HFFc6 (cell line): ENCODE measurements at places on chromosomes 5 and 9. TPM values are rescaled to one million over a fixed set of nuclear protein-coding genes. Genes with fewer than 3 reads are reported as not detected.

AGXT2 gene
- total RNA-seq: not detected in 3 replicates

PDE6A gene
- total RNA-seq: not detected in 3 replicates

RASGRF2 gene
- 0.16 and 0.97 TPM in 2 replicates for total RNA-seq

SPAG8 gene
- 1.1 to 1.3 TPM (median 1.2 TPM) in 3 replicates for total RNA-seq

PTPDC1 gene
- total RNA-seq: 1.9 to 2.9 TPM (median 2.5 TPM) in 3 replicates

PFN3 gene
- not detected in 3 replicates for total RNA-seq

HTR1A gene
- not detected in 2 replicates for total RNA-seq

DNA sequence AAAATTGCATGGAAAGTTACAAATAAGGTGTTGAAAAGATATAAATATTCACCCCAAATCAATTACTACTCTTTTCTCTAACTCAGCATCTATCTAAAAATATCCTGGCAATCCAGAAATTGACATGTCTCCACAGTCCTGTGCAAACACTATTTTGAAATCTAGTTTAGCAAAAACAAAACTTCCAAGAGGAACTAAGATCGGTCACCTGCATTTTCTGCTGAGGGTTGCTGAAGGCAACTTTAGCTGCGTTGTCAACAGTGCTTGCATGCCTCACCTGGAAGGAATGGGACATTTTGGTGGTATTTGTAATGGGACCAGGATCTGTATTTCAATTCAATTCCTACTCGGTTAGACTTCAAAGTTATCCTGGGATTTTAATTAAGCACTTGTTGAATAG is 398.3 kb downstream of the NTRK2 start:
- no peaks in the 10 kb centered on the region; the same call in 1 of the 2 replicates for H3K27me3 ChIP-seq
- no peaks in the 10 kb centered on the region; the same call in 1 of the 2 replicates for H3K36me3 ChIP-seq
- no peak overlapping the region for H3K4me3 ChIP-seq
- no peak overlapping the region for H3K27ac ChIP-seq

DNA sequence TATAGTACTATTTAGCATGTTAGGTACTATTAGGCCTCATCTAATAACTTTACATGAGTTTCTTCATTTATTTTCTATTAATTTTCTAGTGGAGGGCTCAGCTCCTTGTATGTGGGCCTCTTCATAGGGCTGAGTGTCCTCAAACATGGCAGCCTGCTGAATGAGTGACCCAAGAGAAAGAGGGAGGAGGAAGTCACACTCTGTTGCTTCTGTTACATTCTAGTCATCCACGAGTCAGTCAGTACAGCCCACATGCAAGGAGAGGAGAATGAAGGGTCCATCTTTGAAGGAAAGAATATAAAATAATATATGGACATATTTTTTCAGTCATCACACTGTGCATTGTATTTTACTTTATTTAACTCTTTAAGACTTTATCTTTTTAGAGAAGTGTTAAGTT is 66.6 kb upstream of the NR3C1 start:
- H3K27ac ChIP-seq: peak overlapping the region; percentile 94; the same call in 1 of the 2 replicates
- peaks cover 5% of the 10 kb centered on the region; the same call in 1 of the 2 replicates for H3K36me3 ChIP-seq
- DNase-seq: no peak
- peaks cover 37% of the 10 kb centered on the region for H3K4me1 ChIP-seq

GRCh38 chr9:122754825-122755224 is 12.7 kb downstream of the OR1L6 start:
- no peak overlapping the region for H3K4me3 ChIP-seq
- no peaks in the 10 kb centered on the region for H3K4me1 ChIP-seq
- H3K27ac ChIP-seq: no peak overlapping the region
- no peaks in the 10 kb centered on the region for H3K36me3 ChIP-seq

- H3K36me3 ChIP-seq: peaks cover 4% of the 10 kb centered on the region
- H3K27me3 ChIP-seq: no peaks in the 10 kb centered on the region
- DNase-seq: no peak
- H3K4me1 ChIP-seq: peaks cover 30% of the 10 kb centered on the region
Measured at GRCh38 chr5:88875341-88876234, 7.4 kb downstream of the MEF2C start.

DNA sequence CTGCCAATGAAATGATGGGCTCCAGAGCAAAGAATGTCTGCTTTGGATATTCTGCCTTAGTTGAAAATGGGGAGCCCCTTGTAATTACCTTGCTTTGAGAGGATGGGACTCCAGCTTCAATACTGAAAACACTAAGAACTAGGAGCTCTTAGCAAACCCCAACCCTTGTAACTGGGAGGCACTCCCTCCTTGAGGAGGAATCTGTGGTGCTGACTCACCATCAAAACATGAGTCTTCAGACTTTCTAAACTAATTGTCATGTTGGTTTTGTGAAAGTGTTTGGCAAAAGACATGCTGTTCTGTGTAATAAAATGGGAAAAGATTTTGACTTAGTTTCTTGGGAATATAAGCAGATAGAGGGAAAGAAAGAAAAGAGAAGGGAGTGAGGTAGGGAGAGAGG is 91.9 kb upstream of the PTPRD start:
- DNase-seq: no peak
- no peak overlapping the region for H3K27ac ChIP-seq
- no peaks in the 10 kb centered on the region; the same call in 1 of the 2 replicates for H3K27me3 ChIP-seq
- H3K4me1 ChIP-seq: no peaks in the 10 kb centered on the region
- H3K36me3 ChIP-seq: no peaks in the 10 kb centered on the region

- peaks cover 7% of the 10 kb centered on the region for H3K27me3 ChIP-seq
- H3K4me3 ChIP-seq: no peak overlapping the region
- H3K36me3 ChIP-seq: no peaks in the 10 kb centered on the region
- DNase-seq: no peak
- H3K27ac ChIP-seq: no peak overlapping the region
- H3K4me1 ChIP-seq: no peaks in the 10 kb centered on the region; the same call in 1 of the 2 replicates
Measured at GRCh38 chr5:157232706-157233105, 33.2 kb upstream of the CYFIP2 start.

DNA sequence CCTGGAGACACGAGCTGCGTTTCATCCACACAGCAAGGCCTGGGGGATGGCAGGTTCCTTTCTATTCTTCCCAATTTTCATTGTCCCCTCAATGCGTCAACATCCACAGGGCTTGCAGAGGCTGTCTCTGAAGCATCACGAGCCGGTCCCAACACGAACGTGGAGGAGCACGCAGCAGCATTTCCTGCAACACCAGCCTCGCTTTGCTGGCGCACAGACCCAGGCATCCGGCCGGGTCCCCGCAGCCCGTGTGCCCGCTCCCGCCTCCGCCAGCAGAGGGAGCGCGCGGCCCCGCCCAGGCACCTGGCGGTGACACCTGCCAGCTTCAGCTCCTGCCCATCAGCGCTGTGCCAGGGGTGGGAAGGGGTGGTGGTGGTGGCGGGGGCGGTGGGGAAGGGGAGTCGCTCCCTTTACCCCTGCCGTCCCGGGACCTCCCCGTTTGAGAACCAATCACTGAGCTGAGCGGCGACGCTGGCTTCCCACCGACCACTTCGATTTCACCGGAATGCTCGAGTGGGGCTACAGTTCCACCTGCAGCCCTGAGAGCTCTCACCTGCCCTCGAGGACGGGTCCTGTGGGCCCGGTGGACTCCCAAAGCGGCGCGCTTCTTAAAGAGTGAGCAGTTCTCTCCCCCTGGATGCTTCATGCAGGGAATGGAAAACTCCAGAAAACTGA is 464.5 kb downstream of the ICE1 start:
- peaks cover 4% of the 10 kb centered on the region for H3K27me3 ChIP-seq
- no peak for DNase-seq
- no peaks in the 10 kb centered on the region; the same call in 1 of the 2 replicates for H3K36me3 ChIP-seq
- H3K4me1 ChIP-seq: no peaks in the 10 kb centered on the region
- H3K4me3 ChIP-seq: no peak overlapping the region

DNA sequence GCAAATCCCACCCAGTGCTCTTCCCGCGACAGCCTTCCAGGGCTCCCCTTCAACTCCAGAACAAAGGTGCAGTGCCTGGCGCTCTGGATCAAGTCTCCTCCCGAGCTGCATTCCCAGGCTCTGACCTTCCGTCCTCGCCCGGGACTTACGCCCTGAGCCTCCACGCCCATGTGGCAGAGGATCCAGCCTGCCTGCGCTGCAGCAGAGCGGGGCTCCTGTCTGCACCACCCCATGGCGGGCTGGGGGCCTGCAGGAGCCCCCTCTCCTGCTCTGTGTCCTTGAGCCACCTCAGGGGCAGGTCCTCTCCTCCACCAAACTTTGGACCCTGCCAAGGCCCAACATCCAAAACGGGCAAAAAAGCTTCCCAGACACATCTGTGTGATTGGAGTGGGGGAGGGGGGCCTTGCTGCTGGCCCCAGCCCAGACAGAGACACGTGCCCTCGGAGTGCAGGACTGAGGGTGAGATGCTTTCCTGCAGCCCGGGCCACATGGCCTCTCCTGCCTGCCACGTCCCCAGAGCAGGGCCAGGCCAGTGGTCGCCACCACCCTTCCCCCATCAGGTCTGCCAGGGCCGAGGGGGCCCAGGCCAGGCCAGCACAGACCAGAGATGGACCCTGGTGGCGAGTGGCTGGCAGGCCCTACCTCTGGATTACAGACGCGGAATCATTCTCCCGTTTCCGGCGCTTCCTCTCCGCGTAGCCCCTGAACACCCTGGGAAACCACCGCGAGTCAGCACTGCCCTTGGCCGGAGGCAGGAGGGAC is 4.4 kb downstream of the NSMF start:
- no peak overlapping the region for H3K4me3 ChIP-seq
- DNase-seq: no peak
- H3K4me1 ChIP-seq: no peaks in the 10 kb centered on the region
- H3K27ac ChIP-seq: no peak overlapping the region
- no peaks in the 10 kb centered on the region for H3K27me3 ChIP-seq
- no peaks in the 10 kb centered on the region for H3K36me3 ChIP-seq

DNA sequence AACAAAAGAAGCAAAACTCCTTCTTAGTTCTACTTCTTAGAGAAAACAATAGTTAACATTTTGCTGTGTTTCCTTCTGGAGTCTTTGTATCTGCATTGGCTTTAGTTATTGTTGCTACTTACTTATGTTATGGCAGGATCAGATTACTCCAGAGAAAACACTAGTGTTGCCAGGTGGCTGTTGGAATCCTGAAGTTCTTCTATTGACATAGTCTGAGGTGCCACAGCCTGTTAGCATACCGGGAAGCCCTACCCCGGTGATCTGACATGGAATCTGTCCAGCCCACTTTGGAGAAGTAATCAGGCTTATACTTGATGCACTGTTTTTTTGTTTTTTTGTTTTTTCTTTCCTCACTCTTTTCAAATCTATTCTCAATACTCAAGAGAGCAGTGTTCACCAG is 68.5 kb upstream of the CEP78 start:
- peaks cover 5% of the 10 kb centered on the region for H3K27me3 ChIP-seq
- no peak for DNase-seq
- H3K36me3 ChIP-seq: no peaks in the 10 kb centered on the region
- no peak overlapping the region for H3K4me3 ChIP-seq

DNA sequence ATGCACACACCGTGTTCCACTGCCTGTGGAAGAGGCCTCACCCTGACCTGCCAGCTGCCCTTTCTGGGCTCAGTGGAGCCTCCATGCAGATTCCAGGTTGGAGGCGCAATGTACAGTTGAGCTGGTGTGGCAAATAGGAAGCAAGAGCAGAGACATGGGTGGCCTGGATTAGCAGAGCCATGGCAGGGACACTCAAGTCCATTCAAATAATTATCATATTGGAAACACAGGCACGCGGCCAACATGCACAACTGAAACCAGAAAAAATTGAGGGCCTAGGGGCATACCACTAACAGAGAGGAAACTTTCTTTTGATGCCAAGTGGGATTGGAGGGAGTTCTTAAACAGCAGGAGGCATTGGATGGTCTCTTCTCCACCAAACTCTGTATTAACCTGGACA is 35.8 kb downstream of the OTULINL start:
- H3K27ac ChIP-seq: no peak overlapping the region
- no peaks in the 10 kb centered on the region for H3K4me1 ChIP-seq
- no peak overlapping the region for H3K4me3 ChIP-seq
- peaks cover 12% of the 10 kb centered on the region for H3K27me3 ChIP-seq
- DNase-seq: no peak

DNA sequence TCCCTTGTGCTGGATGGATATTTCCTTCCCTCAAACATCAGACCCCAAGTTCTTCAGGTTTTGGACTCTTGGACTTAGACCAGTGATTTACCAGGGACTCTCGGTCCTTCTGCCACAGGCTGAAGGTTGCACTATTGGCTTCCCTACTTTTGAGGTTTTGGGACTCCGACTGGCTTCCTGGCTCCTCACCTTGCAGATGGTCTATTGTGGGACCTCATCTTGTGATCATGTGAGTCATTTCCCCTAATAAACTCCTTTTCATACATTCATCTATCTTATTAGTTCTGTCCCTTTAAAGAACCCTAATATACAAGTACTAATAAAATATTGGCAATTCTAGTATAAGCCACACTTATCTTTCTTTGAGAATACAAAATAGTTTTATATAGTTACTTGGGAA is 1078.9 kb downstream of the CDH12 start:
- DNase-seq: no peak
- H3K27me3 ChIP-seq: no peaks in the 10 kb centered on the region; the same call in 1 of the 2 replicates
- peaks cover 3% of the 10 kb centered on the region; the same call in 1 of the 2 replicates for H3K36me3 ChIP-seq
- H3K27ac ChIP-seq: no peak overlapping the region
- no peak overlapping the region for H3K4me3 ChIP-seq

DNA sequence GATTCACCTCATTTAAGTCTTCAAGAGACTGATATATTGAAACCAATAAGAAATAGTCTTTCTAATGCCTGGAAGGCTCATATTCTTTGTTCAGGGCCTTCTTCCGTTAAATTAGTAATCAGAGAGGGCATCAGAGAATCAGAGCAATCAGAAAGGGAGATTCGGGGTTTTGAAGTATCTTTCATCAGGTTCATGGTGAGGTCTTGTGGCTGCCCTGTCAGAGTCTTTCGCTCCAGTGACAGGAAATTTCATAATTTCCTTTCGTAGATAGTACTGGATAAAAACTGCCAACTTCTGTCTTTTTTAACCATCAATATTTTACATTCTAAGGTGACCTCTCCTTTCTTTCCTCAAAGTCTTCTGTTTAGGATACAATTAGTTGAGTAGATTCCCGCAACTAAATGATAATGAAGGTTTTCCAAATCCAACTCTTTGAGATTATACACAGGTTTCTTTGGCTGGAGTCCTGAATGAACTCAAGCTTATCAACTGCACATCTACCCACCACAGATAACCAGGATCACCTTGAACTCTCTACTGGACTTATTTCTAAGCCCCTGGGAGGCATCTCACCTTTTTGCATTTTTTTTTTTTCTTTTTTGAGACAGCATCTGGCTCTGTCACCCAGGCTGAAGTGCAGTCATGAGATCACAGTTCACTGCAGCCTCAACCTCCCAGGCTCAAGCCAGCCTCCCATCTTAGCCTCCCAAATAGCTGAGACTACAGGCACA is 5.5 kb downstream of the IL31RA start:
- no peak overlapping the region for H3K27ac ChIP-seq
- no peaks in the 10 kb centered on the region; the same call in none of the 2 replicates for H3K27me3 ChIP-seq
- H3K4me3 ChIP-seq: no peak overlapping the region
- H3K4me1 ChIP-seq: peaks cover 33% of the 10 kb centered on the region

DNA sequence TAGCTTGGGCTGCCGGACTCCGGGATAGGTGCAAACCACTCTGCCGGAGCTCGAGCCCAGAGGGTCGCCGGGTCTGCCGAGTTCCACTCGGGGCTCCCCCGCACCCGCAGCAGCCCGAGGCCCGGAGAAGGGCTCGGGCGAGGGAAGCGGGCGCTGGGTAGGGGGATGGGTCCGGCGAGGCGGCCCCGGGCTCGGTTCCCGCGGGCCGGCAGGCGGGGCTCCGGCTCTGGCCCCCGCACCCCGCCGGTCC is 507 bp downstream of the RICTOR start:
- H3K27me3 ChIP-seq: no peaks in the 10 kb centered on the region; the same call in 1 of the 2 replicates
- peak overlapping the region; percentile 95 for H3K27ac ChIP-seq
- DNase-seq: no peak
- H3K36me3 ChIP-seq: peaks cover 12% of the 10 kb centered on the region
